Mammary epithelial cell (primary cell): ENCODE measurements at places on chromosomes 7 and 10. TPM values are rescaled to one million over a fixed set of nuclear protein-coding genes. Genes with fewer than 3 reads are reported as not detected.

MUC3A gene
- 0.51 TPM for polyA plus RNA-seq

TIMM23 gene
- polyA plus RNA-seq = 99.6 TPM

SKIDA1 gene
- 0.16 TPM for polyA plus RNA-seq

GIMAP2 gene
- polyA plus RNA-seq = 0.31 TPM

PTN gene
- 3.1 TPM for polyA plus RNA-seq

MEOX2 gene
- polyA plus RNA-seq = not detected

PHYHIPL gene
- polyA plus RNA-seq = 0.27 TPM

LRRC18 gene
- polyA plus RNA-seq = not detected

RBM28 gene
- polyA plus RNA-seq = 20.8 TPM

POU6F2 gene
- polyA plus RNA-seq = not detected
